Effector CD4-positive, alpha-beta T cell (primary cell): ENCODE measurements at places on chromosomes 16 and 17.
A peak's percentile ranks its signal among the peaks of the same experiment; 100 is the strongest.

GRCh38 chr16:782766-783403 is 5.3 kb downstream of the RPUSD1 start:
- no peak for DNase-seq

DNA sequence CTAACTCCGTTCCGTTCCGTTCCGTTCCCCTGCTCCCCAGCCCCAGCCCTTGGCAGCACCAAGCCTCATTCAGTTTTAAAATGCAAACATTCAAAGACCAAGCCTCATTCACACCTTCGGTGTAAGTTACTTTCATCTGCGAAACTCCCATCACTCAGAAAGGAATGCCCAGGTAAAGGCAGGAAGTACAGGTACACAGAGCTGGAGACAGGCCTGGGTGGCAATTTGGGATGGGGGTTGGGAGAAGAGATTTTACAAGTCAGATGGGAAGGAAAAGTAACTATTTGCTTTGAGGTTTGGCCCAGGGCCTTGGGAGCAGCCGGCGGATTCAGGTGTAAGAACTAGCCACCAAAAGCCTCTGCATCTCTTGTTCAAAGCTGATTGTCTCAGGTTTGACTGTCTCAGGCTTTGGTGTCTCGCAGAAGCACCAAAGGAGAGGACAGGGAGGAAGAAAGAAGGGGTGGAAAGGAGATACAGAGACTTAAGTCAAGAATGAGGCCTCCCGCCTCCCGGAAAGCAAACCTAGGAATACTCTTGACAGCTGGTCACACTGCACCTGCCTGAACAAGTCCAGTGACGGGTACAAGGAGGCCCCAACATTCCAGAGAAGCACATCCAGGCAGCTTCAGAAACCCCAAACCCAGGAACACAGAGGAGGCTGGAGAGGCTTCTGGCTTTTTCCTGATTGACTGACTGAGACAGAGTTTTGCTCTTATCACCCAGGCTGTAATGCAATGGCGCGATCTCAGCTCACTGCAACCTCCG is 54.7 kb downstream of the NXN start:
- no peak for DNase-seq

DNA sequence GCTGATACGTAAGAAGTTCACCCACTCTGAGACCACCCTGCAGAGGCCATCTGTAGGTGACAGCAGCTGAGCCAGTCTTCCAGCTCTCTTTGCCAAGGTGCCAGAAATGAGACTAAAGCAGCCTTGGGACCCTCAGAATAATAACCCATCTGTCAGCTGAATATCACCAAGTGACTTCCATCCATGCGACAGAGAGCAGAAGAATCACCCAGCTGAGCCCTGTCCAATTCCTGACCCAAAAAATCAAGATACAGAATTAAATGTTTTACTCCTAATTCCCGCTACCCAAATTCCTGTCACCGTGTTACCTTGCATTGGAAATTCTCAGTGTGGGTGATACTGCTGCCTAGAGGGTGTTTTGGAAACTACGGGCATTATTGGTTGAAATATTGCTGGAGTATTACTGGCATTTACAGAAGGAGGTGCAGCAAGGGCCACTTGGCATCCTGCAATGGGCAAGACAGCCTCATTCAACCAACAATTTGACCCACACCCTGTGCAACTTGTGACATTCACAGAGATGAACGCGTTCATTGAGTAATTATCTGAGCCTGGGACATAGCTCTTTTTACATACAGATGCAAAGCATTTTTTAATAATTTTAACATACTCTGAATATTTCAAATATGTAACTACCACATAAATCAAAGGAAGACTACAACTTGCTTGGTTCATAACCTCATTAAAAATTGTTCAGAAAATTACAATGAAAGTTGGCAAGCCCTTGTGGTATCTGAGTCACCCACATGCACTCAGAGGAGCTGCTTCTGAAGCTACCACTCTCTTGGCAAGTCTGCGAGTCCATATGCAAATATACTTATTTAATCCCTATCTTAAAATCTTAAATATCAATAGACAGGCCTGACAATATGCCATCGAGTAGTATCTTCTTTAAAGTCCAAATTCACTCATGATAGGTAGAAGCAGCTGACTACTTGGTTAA is 126.6 kb downstream of the C16orf95 start:
- no peak for DNase-seq

DNA sequence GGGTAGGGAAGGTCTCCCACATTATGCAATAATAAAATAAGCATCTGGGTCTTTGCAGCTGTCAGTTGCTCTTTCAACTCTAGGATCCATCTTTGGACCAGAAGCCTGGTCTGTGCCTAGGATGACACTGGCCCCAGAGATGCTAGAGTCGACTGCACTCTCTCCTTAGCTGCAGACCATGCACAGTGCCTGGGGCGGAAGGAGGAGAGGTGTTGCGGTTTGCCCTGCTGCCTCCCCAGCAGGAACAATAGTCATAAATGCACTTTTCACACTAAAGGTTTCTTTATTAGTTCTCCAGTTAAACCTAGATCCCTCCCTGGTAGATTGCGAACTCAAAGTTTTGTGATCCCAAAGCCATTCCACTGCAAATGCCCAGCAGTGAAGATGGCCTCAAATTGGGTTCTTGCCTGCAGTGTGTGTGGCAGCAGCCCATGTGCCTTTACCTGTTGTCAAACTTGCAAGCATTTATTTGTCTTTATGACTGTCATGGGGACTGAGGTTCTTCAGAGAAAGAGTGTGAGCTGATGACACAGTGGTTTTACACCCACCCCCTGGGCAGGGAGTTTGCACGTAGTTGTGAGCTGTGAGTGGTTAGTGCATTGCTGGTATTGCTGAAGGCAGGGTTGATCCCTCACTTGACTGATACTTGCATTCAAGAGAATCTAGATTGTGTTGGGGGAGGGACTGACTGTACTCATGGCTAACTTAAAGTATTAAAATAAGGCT is 10.3 kb downstream of the ATXN1L start:
- DNase-seq, result no peak

GRCh38 chr17:31254654-31255053 is 42.4 kb downstream of the OMG start:
- no peak for DNase-seq

- DNase-seq, result no peak
These were observed 50.3 kb downstream of the CPPED1 start for GRCh38 chr16:12753203-12754023.

- peak; percentile 70 for DNase-seq
These were observed at the start of gene VEZF1 for GRCh38 chr17:57987581-57988300. VEZF1 (minus strand) TSS chr17:57988254; CDS start chr17:57988111, 143 bp downstream.

DNA sequence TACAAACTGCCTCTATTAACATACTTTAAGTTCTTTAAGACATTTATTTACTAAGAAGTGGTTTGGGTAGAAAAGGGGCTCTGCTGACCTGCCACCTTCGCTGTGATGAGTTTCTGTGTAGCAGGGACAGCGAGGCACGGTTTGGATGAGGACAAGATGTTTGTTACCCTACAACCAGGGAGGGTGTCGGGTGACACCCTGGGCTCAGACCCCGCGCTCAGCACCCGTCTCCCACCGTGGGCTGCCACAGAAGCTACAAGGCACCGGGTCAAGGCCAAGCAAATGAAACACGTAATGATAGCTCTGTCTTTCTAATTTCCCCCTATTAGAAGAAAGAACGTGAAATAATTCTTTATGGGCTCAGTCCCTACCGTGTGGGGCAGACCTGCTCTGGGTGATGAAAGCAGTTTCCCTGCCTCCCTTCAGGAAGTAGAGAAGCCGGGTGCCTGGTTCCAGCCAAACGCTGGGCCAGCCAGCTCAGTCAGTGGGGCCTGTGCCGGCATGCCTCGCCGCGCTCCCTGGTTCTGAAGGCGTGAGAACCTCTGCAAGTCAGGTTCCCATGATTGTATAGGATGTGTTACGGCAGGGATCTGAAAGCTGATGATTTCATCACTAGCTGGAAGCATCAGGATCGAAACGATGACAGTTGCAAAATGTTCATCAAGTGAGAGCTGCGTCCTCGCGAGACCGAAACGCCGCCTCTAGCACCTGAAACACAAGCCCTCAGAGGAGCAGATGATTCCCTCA is 3.9 kb downstream of the ZNF750 start:
- DNase-seq, result no peak

DNA sequence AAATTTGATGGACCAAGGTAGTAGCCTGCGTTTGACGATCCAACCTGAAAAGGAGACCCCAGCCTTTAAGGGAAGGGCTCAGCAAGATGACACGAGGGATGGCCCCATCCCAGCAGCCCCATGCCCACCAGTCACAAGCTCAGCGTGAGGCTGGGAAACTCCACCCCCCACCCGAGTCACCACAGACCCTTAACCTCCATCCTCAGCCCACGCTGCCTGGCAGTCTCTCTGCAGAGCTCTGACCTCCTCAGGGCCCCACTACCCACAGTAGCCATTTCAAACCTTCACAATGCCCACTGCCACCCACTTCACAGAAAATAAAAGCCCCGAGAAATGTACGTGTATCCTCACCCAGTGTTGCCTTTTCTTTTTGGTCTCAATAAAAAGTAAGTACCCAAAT is 18.7 kb downstream of the USP36 start:
- no peak for DNase-seq

DNA sequence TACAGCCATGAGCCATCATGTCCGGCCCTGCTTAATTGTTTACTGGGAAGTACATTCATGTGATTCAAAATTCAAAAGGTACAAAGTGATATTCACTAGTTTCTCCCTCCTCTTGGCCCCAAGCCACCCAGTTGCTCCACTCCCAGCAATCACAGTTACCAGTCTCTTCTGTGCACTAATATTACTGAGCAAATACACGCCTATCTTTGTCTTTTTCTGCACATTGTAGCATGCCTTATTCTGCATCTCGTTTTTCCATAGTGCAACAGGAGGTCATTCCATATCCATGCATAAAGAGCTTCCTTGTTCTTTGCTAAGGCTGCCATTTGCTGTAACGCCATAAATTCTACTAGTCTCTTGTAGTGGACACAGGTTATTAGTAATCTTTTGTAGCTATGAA is 2.2 kb upstream of the ALOX15 start:
- no peak for DNase-seq

DNA sequence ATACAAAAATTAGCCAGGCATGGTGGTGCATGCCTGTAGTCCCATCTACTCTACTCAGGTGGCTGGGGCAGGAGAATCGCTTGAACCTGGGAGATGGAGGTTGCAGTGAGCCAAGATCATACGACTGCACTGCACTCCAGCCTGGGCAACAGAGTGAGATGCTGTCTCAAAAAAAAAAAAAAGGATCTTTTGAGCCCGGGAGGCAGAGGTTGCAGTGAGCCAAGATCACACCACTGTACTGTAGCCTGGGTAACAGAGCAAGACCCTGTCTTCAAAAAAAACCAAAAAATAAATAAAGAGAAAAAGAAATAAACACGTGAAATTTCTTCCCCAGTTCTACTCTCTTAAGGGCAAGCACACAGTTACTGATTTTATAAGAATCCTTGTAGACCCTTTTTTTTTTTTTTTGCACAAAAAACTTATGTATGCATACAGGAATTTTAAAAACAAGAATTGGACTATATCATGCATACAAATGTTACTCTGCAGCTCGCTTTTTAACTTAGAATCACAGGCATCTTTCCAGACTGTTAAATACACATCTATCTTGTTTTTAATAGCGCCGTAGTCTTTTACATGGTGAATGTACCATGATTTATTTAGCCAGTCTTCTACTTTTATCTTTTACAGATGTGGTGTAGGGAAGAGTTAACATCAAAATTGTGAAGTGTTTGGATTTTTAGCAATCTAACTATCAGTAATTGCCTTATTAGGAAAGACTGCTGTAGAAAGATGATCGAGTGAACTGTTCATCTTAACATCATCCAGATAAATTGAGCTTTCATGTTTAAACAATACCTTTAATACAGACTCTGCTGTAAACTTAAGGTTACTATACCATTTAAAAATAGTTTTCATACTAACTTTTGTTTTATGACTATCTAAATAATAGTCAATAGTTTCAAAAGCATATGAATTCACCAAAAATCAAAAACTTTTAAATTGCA is 14.6 kb downstream of the CDH3 start:
- DNase-seq, result no peak
